ENCODE measurements at places on chromosomes 13 and 19. TPM values are rescaled to one million over a fixed set of nuclear protein-coding genes. Genes with fewer than 3 reads are reported as not detected.

- no peaks in the 10 kb centered on the region for H3K36me3 ChIP-seq
- H3K4me3 ChIP-seq: no peak overlapping the region
- DNase-seq: no peak
- no peak overlapping the region for H3K27ac ChIP-seq
Observed at GRCh38 chr13:99959540-99960230, 11.9 kb downstream of the ZIC5 start.

Gene BBC3
- 13.2 TPM for total RNA-seq

DNA sequence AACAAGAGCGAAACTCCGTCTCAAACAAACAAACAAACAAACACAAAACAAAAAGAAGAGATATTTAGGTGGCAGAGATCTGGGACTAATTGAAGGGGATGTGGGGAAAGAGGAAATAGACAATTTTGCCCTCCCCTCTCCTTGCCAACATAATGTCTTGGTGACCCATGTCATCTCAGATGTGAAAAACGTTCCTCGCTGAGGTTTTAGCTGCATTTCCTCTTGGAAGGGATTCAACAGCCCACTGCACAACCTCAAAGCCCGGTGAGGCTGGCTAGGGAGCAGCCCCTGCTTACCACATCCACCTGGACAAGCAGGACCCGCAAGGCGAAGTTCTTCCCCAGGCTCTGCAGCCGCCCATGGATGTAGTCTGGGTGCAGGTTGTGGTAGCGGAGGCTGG is 4.9 kb downstream of the ERCC1 start:
- no peaks in the 10 kb centered on the region for H3K27me3 ChIP-seq
- peaks cover 3% of the 10 kb centered on the region for H3K4me1 ChIP-seq
- no peaks in the 10 kb centered on the region for H3K36me3 ChIP-seq

GRCh38 chr19:35975608-35976214 is 19.3 kb upstream of the SDHAF1 start:
- H3K36me3 ChIP-seq: no peaks in the 10 kb centered on the region
- no peak for DNase-seq
- no peaks in the 10 kb centered on the region for H3K27me3 ChIP-seq
- H3K4me1 ChIP-seq: no peaks in the 10 kb centered on the region

Gene LYL1
- total RNA-seq: 2.9 TPM

GRCh38 chr19:43754253-43754502 is 584 bp downstream of the SMG9 start:
- no peaks in the 10 kb centered on the region for H3K36me3 ChIP-seq
- peaks cover 1% of the 10 kb centered on the region for H3K4me1 ChIP-seq
- no peak for DNase-seq
- no peaks in the 10 kb centered on the region for H3K27me3 ChIP-seq
- peak overlapping the region; percentile 96 for H3K27ac ChIP-seq

- H3K4me1 ChIP-seq: no peaks in the 10 kb centered on the region
- no peaks in the 10 kb centered on the region for H3K36me3 ChIP-seq
- DNase-seq: peak; percentile 97
- H3K27me3 ChIP-seq: no peaks in the 10 kb centered on the region
Observed at GRCh38 chr19:10027158-10027997, 14.1 kb downstream of the RDH8 start.

GRCh38 chr13:71831716-71832115 is 35.3 kb downstream of the DACH1 start:
- H3K27ac ChIP-seq: no peak overlapping the region
- no peaks in the 10 kb centered on the region for H3K36me3 ChIP-seq
- H3K4me3 ChIP-seq: no peak overlapping the region

Gene CD79A
- total RNA-seq: 1.1 TPM

GRCh38 chr19:14342809-14343208 is 38.4 kb upstream of the ADGRE5 start:
- no peak overlapping the region for H3K4me3 ChIP-seq
- H3K27me3 ChIP-seq: no peaks in the 10 kb centered on the region
- DNase-seq: no peak
- H3K36me3 ChIP-seq: no peaks in the 10 kb centered on the region
- H3K27ac ChIP-seq: no peak overlapping the region

Gene FFAR2
- total RNA-seq: not detected

Gene RNASEH2B
- 68.1 TPM for total RNA-seq

DNA sequence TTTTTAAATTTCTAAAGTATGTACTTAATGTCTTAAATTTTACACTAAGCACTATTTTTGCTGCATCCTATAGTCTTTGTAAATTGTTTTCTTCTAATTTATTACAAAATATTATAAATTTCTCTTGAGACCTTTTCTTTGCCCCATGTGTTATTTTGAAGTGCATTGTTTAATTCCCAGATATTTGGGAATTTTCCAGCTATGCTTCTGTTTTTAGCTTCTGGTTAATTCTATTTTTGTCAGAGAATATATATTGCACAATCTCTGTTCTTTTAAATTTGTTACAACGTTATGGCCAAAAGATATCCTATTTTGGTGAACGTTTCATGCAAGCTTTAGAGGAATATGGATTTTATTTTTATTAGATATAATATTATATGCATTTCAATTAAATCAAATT is 917.4 kb upstream of the MIR17HG start:
- DNase-seq: no peak
- no peak overlapping the region for H3K27ac ChIP-seq
- H3K27me3 ChIP-seq: no peaks in the 10 kb centered on the region
- no peaks in the 10 kb centered on the region for H3K36me3 ChIP-seq
- H3K4me1 ChIP-seq: peaks cover 1% of the 10 kb centered on the region

Gene SLAIN1
- total RNA-seq: 10.5 TPM

GRCh38 chr19:13463296-13463695 is 43.0 kb downstream of the CACNA1A start:
- no peaks in the 10 kb centered on the region for H3K27me3 ChIP-seq
- H3K4me1 ChIP-seq: no peaks in the 10 kb centered on the region
- no peaks in the 10 kb centered on the region for H3K36me3 ChIP-seq
- no peak for DNase-seq

DNA sequence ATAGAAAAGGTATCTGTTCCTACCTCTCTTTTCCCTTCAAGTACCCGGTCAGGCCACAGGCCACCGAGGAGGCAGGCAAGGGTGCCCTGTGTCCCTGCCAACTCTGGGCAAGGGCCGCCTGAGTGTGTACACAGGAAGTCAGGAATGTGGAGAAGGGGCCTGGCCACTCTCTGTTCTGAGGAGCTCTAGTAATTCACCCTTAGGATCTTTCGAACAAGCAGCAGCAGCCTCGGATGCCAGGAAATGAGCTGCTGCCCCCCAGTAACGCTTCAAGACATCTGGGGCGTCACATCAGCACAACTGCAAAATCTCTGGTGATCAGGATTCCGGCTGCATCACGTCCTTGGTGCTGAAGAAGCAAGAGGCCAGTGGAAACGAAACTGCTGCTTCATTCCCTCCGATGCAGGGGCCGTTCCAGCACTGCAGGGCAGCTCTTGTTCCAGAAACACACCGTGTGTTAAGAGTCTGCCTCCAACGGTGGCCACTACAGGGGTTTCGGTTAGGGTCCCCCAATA is 2.0 kb downstream of the RAB20 start:
- no peaks in the 10 kb centered on the region for H3K36me3 ChIP-seq
- peak overlapping the region; percentile 1 for H3K4me3 ChIP-seq
- H3K27me3 ChIP-seq: no peaks in the 10 kb centered on the region
- DNase-seq: peak; percentile 67
- peaks cover 6% of the 10 kb centered on the region for H3K4me1 ChIP-seq
